NCI-H446 treated with DMSO at 0.1 percent for 48 hours (cell line): ENCODE measurements at places on chromosomes 13 and 19.

DNA sequence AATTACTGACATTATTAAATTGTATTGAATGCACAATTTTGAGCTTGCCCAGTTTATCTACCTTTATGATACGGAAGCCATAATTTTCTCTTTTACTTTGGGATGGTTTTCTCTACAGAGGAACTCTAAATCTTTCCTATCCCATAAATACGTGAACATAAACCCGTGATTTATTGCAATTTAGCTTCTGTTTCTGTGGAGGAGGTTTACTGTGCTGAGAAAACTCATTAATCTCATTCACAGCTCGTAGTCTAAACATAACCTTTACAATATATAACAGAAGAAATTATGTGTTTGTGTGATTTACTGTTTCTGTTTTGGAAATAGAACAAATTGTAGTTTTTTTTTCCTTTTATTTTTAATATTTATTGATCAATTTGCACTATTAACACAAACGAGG, 207.1 kb upstream of the PCDH9 start:
- DNase-seq = no peak

DNA sequence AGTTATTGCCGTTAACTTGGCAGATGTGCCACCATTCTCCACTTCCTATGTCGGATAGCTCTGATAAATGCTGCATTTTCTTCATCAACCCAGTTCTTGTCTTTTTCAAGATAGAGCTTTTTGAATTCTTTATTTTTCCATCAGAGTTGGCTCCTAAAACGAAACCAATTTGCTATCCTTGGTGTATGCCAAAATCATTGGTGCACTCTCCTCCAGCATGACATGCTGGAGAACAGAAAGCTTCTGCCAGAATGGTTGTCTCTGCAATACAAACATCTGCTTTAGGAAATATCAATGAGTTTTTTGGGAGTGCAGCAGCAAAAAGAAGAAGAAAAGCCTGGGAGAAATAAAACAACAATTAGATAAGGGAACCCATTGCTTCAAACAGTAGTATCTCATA, 124.2 kb downstream of the CDK8 start:
- DNase-seq = no peak

DNA sequence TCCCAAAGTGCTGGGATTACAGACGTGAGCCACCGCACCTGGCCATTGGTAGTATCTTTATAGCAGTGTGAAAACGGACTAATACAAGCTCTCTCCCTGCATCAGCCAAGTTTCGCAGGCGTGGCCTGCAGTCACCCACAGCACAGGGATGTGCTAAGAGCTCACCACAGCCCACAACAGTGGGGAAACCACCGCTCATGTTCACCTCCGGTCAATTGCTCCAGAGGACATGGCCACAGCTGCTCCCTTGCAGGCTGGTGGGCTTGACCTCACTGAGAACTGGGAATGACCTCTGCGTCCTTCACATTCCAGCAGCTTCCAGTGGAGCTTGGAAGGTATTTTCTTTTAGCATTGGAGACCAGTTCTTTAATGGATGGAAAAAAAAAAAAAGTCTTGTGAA, 156.4 kb downstream of the KCTD15 start:
- DNase-seq = no peak

DNA sequence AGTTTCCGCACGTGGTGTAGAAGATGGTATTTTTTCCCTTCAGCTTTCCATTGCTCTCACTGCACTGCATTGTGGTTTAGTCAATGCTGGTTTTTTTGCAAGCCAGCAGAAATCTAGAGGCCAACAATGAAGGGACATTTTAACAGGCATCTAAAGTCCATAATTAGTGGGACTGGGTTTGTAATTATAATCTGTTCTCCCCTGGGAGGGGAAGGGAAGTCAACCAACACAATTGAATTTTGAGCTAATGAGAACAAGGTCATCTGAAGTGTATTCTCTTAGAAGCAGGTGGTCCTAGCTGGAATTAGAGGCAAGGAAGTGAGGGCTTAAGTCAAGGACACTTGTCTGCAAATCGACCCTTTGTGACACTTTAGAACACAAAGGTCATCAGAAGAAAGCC, 156.4 kb downstream of the MYO16 start:
- DNase-seq = no peak

DNA sequence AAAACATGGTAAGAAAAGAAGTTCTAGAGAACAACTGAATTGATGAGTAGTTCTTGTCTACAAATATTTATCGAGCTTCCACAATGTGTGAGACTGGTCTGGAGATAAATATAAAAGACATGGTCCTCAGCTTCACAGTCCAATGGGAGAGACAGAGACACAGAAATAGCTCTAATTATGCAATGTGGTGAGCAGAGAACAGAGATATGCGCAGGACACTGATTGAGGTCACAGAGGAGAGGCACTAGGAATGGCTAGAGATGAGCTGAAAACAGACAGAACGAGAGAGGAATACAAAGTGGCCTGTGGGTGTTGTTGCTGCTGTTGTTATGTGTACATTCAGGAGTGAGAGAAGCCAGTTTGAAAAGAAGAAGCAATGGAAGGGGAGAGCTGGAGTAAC, 53.2 kb downstream of the GPALPP1 start:
- DNase-seq = no peak
